Naive thymus-derived CD4-positive, alpha-beta T cell (primary cell): ENCODE measurements at places on chromosomes 16 and 17.

DNA sequence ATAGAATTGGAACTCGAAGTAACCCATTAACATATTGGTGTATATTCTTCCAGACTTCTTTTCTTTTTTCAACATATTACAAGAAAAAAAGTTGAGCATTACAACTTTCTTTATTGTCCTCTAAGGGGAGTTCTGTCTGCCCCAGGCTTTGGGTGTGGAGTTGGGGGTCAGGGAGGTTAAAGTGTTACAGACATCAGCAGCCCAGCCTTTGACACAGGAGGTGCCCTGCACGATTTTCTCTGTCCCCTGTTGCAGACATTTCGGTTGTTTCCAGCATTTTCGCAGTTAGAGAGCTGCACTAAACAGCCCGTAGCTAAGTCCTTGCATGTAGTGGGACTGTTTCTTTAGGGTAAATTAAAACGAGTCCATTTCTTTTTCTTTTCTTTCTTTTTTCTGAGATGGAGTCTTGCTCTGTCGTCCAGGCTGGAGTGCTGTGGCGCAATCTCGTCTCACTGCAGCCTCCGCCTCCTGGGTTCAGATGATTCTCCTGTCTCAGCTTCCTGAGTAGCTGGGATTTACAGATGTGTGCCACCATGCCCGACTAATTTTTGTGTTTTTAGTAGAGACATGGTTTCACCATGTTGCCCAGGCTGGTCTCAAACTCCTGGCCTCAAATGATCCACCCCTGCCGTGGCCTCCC lies 13.4 kb upstream of the ADCY7 start:
- H3K27ac ChIP-seq = no peak overlapping the region
- H3K4me1 ChIP-seq = no peaks in the 10 kb centered on the region
- no peaks in the 10 kb centered on the region for H3K36me3 ChIP-seq
- DNase-seq = no peak

DNA sequence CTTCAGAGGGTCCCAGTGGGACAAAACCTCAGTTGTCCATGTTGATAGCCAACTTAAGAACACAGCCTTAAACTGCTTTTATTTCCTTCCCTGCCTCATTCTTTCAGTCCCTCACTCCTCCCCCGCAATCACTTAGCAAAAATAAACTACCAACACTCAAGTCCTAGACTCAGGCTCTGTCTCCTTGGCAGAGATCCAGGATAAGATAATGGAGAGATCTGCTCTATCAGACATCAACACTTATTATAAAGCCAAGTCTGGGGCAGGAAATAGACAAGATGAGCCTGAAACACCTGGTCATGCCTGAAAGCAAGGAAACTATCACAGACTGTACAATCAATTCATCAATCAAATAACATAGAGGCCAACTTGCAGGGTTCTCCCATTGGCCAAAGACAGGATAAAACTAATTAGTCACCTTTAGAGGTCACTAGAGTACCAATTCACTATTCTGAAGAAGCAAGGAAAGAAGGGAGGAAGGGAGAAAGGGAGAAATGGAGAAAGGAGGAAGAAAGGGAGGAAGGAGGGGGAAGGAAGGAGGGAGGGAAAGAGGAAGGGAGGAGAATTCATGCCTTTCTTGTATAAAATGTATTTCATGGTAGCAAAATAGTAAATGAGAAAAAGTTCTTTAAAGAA lies 15.7 kb downstream of the HYDIN start:
- DNase-seq = no peak
- H3K27ac ChIP-seq = no peak overlapping the region
- H3K4me1 ChIP-seq = no peaks in the 10 kb centered on the region
- H3K4me3 ChIP-seq = no peak overlapping the region
- no peaks in the 10 kb centered on the region for H3K27me3 ChIP-seq

- no peaks in the 10 kb centered on the region for H3K27me3 ChIP-seq
- H3K27ac ChIP-seq = no peak overlapping the region
- no peaks in the 10 kb centered on the region for H3K4me1 ChIP-seq
- H3K4me3 ChIP-seq = no peak overlapping the region
- DNase-seq = no peak
These were observed 134.8 kb upstream of the IRX6 start for GRCh38 chr16:55189224-55189623.

- H3K27ac ChIP-seq = no peak overlapping the region
- H3K4me1 ChIP-seq = peaks cover 34% of the 10 kb centered on the region
- no peaks in the 10 kb centered on the region for H3K36me3 ChIP-seq
- no peak overlapping the region for H3K4me3 ChIP-seq
- no peak for DNase-seq
These were observed 5.9 kb downstream of the ZDHHC7 start for GRCh38 chr16:85005285-85006069.

DNA sequence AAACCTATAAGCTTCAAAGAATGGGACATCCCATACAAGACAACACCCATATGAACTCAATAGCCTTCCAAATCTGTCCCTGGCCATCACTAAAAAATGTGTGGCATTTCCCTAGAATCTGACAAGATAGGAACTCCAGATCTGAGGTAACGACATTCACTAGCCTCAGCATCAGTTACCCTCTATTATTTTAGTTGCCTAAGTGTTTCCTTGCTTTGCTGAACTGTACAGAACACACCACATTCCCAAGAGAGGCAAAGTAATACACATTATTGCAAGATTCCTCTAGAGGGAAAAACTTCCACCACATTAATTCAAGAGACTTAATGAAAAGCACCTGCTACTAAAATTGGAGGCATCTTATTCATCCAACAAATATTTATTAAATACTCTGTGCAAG lies 5.0 kb downstream of the LSM12 start:
- no peak overlapping the region for H3K27ac ChIP-seq
- H3K4me3 ChIP-seq = no peak overlapping the region
- H3K4me1 ChIP-seq = no peaks in the 10 kb centered on the region
- DNase-seq = no peak
- peaks cover 9% of the 10 kb centered on the region for H3K36me3 ChIP-seq

DNA sequence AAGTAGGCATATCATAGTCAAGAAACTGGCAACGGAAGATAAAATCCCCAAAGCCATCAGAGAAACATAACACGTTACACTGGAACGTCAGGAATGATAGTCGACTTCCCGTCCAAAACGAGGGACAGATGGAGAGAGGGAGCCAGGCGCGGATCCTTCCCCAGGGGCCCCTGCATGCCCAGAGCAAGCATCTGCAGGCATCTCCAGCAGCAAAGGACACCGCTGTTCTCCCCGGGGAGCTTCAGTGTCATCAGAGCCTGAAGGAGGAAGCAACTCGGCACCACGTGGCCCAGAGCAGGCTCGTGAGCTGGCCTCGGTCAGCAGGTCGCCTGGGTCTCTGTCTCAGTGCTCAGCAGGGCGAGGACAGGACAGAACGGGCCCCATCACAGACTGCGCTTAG lies 50.1 kb downstream of the LMF1 start:
- H3K36me3 ChIP-seq = no peaks in the 10 kb centered on the region
- H3K27ac ChIP-seq = no peak overlapping the region
- no peaks in the 10 kb centered on the region for H3K4me1 ChIP-seq
- H3K4me3 ChIP-seq = no peak overlapping the region

DNA sequence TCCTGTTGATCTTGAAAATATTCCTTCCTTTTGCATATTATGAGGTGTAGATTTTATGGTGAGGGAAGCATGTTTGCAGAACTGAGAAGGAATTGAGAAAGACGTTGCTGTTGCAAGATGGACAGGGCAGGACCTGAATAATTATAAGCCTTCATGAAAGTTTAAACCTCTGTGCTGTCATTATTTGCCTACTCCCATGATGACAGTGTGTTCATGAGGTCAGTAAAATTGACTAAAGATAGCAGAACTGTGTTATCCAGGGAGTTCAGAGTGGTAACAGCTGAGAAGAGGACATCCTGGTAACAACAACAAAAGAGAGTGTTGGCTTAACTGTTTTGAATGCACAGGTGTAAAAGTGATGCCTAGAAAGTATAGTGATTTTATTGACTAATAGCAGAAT lies 45.3 kb upstream of the HLF start:
- no peak overlapping the region for H3K4me3 ChIP-seq
- no peaks in the 10 kb centered on the region for H3K27me3 ChIP-seq
- DNase-seq = no peak
- H3K36me3 ChIP-seq = no peaks in the 10 kb centered on the region
- no peak overlapping the region for H3K27ac ChIP-seq

DNA sequence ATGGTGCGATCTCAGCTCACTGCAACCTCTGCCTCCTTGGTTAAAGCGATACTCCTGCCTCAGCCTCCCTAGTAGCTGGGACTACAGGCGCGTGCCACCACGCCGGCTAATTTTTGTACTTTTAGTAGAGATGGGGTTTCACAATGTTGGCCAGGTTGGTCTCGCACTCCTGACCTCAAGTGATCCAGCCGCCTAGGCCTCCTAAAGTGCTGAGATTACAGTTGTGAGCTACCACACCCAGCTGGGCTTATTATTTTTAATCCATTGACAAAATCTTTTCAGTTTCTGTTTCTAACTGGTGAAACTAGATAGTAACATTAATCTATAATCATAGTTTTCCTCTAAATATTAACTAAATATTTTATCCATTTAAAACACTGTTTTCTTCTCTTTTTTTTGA lies 5.9 kb downstream of the FAM234A start:
- H3K4me3 ChIP-seq = no peak overlapping the region
- no peak for DNase-seq
- H3K27ac ChIP-seq = no peak overlapping the region

GRCh38 chr16:14024283-14024682 lies 46.8 kb upstream of the MRTFB start:
- H3K27me3 ChIP-seq = no peaks in the 10 kb centered on the region
- no peak overlapping the region for H3K4me3 ChIP-seq
- DNase-seq = no peak
- H3K27ac ChIP-seq = no peak overlapping the region
- H3K4me1 ChIP-seq = no peaks in the 10 kb centered on the region

- no peaks in the 10 kb centered on the region for H3K27me3 ChIP-seq
- no peak overlapping the region for H3K27ac ChIP-seq
- H3K36me3 ChIP-seq = no peaks in the 10 kb centered on the region
- DNase-seq = no peak
- H3K4me3 ChIP-seq = no peak overlapping the region
These were observed 23.1 kb upstream of the PHF12 start for GRCh38 chr17:28974451-28974850.

DNA sequence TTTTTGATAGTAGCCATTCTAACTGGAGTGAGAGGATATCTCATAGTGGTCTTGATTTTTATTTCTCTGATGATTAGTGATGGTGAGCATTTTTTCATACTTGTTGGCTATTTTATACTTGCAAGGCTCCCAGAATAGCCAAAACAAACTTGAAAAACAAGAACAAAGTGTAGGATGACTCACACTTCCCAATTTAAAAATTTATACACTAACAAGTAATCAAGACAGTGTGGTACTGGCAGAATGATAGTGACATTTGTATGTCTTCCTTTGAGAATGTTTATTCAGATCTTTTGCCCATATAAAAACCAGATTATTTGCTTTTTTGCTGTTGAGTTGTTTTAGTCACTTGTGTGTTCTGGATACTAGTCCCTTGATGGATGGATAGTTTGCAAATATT lies 17.8 kb downstream of the SPECC1 start:
- H3K4me1 ChIP-seq = no peaks in the 10 kb centered on the region
- DNase-seq = no peak
- no peak overlapping the region for H3K4me3 ChIP-seq
- no peak overlapping the region for H3K27ac ChIP-seq
- H3K27me3 ChIP-seq = no peaks in the 10 kb centered on the region

GRCh38 chr16:7391694-7392093 lies 59.0 kb downstream of the RBFOX1 start:
- H3K27me3 ChIP-seq = no peaks in the 10 kb centered on the region
- no peak overlapping the region for H3K27ac ChIP-seq
- no peaks in the 10 kb centered on the region for H3K4me1 ChIP-seq
- H3K36me3 ChIP-seq = no peaks in the 10 kb centered on the region
- no peak overlapping the region for H3K4me3 ChIP-seq

GRCh38 chr17:44672479-44673093 lies 16.3 kb downstream of the MEIOC start:
- H3K36me3 ChIP-seq = no peaks in the 10 kb centered on the region
- H3K4me3 ChIP-seq = no peak overlapping the region
- no peaks in the 10 kb centered on the region for H3K4me1 ChIP-seq
- DNase-seq = no peak

DNA sequence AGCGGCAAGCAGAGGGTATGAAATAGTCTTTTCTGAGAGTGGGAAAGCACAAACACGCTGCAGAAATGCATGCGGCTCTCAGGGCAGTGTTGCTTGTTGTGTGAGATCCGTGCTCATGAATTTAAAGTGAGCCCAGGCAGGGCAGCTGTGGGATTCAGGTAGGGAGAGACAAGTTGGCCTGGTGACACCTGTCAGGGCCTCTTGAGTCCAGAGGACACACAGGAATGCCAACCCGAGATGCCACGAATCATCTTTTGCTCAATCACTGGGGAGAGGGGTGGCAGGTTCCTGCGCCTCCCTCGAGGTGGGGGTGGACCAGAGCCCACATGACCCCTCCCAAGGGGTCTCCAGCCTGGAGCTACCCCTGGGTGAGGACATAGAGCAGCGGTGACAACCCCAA lies 211.9 kb downstream of the GSG1L start:
- no peak for DNase-seq
- H3K4me3 ChIP-seq = no peak overlapping the region
- no peaks in the 10 kb centered on the region for H3K4me1 ChIP-seq
- no peak overlapping the region for H3K27ac ChIP-seq
- no peaks in the 10 kb centered on the region for H3K27me3 ChIP-seq
- no peaks in the 10 kb centered on the region for H3K36me3 ChIP-seq

DNA sequence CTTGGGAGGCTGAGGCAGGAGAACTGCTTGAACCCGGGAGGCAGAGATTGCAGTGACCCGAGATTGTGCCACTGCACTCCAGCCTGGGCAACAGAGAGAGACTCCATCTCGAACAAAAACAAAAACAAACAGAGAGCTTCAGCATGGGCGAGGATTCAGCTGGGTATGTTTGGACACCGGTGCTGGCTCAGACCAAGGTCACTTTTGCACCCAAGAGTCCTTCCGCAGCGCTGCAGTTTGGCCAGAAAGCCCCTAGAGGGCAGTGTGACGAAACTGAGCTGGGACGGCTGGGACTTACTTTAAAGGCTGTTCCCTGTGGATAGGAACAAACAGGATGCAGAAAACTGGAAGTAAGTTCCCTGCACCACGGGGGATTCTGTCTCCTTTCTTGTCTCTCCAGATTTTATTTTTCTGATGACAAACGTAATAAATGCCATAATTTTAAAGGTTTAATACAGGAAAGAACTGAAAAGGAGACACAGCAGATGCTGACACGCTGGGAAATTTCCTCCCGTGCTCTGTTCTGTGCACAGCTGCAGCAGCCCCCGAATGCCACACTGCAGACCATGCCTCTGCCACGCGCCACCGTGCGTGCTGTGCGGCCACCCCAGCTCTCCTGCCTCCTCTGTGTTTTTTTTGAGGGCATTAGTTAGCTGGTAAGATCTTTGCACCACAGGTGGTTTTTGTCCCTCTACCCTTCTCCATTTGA lies 25.2 kb upstream of the USP36 start:
- no peak overlapping the region for H3K4me3 ChIP-seq
- no peaks in the 10 kb centered on the region for H3K27me3 ChIP-seq
- no peaks in the 10 kb centered on the region for H3K36me3 ChIP-seq
- no peak overlapping the region for H3K27ac ChIP-seq
- no peaks in the 10 kb centered on the region for H3K4me1 ChIP-seq

GRCh38 chr16:4452674-4453073 lies 21.8 kb downstream of the NMRAL1 start:
- no peak overlapping the region for H3K27ac ChIP-seq
- H3K4me3 ChIP-seq = no peak overlapping the region
- no peaks in the 10 kb centered on the region for H3K4me1 ChIP-seq
- DNase-seq = no peak
- H3K36me3 ChIP-seq = peaks cover 4% of the 10 kb centered on the region
